Activated CD4-positive, alpha-beta T cell treated with anti-CD3 and anti-CD28 coated beads for 1 hour (primary cell): ENCODE measurements at places on chromosomes 11 and 22.

DNA sequence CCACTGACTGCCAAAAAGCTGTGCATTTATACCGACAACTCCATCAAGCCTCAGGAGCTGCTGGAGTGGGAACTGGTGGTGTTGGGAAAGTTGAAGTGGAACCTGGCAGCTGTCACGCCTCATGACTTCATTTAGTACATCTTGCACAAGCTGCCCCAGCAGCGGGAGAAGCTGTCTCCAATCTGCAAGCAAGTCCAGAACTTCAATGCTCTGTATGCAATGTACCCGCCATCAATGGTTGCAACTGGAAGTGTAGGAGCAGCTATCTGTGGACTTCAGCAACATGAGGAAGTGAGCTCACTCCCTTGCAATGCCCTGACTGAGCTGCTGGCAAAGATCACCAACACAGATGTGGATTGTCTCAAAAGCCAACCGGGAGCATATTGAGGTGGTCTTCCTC lies at the start of gene SLC22A25:
Gene SLC22A25 (minus strand): TSS at position 67 of the 400 bp plus-strand sequence. CDS start 13,947 bp downstream, outside the sequence.
- no peak for DNase-seq

DNA sequence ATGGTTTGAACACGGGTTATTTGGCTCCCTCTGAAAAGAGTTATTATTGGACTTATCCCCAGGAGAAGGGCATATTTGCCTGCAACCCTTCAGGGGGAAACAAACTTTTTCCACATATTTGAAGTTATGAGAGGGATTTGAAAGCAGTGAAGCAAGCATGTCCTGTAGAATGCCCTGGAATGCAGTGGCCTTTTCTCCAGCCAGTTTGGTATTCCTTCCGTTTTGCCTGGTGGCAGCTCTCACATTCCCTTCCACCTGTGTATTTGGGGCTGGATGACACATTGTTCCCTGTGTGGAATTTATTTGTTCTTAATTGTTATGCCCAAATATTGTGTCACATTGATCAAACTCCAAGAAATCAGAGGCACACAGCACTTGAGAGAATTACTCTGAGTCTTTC lies 59.0 kb downstream of the OSBP2 start:
- DNase-seq, result no peak

DNA sequence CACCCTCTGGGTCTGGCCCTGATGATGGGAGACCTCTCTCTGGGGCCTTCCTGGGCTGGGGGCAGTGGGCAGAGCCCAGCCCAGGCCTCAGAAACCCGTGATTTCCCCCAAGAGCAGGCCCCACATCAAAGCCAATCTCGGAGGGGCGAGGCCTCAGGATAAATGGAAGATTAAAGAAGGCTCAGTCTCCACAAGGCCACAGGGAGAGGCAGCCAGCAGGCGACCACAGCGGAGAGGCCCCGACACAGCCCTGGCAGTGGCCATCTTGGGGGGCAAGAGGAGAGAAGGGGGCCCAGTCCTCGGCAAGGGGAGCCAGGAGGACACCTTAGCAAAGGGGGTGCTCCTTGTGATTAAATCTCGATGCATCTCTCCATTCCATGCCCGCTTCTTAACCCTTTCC lies 12.5 kb upstream of the CREB3L1 start:
- no peak for DNase-seq

DNA sequence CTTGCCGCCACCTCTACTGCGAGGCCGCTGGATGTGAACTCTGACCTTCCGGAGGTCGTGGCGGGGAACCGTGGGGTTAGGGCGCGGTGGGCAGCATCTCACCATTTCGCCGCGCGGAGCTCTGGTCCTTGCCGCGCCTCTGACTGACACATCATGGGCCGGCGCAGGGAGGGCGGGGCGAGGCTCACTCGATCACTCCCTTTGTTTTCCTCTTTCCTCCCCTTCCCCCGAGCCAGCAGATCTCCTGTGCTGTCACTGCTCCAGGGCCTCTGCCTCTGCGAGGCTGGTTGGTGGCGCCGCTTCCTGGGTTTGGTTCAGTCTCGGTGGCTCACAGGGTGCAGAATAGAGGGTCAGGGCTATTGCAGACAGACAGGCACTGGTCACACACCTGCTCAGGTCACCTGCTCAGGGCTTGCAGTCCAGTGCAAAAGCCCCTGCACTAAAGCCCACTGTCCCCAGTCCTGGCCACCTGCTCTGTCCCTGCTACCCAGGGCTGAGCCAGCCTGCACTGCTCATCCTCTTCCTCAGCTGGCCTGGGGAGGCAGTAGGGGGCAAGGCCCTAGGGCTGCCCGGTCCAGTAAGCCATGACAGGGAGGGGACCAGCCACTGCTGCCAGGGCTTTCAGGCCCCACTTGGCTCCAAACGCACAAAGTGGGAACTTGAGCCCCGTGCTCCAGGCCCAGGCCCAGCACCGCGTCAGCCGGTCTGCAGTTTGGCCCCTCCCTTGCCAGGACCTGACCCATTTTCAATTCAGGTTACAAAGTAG lies 36.2 kb downstream of the PISD start:
- no peak for DNase-seq

DNA sequence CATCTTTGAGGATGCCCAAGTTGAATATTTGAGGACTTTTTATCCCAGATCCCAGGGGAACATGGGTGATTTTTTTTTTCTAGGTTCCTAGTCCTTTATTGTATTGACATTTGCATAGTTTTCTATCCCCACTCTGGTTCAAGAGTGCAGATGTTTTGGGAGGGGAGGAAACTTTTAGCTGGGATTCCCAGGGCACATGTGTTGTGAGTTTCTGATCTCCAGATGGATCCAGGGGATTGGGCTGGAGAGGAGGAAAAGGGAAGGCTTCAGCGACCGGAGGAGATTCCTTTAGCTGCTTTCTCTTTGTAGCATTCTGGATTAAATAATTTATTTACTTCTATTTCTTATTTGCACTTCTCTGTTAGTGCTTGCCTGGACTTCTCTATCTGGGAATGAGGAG lies 14.7 kb upstream of the SORL1-AS1 start:
- no peak for DNase-seq

DNA sequence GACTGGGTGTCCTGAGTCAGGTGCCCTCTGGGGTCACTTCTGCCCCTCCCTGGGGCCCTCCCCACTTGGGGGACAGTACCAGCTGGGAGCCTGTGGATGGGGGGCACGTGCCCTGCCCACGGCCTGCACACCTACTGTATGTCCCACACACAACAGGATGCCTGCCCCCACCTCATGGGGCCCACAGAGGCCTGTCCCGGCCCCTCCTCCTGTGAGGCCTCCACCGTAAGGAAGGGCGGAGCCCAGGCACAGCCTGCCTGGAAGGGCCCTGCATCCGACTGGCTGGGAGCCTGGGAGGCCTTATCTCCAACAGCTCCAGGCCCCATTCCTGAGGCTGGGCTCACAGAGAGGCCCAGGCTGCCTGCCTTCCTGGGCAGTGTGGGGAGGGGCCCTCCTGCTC lies 47.8 kb downstream of the BRSK2 start:
- DNase-seq, result no peak

DNA sequence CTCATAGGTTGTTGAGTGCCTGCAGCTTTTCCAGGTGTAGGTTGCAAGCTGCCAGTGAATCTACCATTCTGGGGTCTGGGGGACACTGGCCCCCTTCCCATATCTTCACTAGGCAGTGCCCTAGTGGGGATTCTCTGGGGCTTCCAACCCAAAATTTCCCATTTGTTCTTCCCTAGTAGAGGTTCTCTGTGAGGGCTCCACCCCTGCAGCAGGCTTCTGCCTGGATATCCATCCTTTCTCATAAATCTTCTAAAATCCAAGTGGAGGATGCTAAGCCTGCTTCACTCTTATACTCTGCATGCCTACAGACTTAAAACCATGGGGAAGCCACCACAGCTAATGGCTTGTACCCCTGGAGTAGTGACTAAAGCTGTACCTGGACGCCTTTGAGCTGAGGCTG lies 33.4 kb downstream of the ANO3 start:
- DNase-seq, result no peak

DNA sequence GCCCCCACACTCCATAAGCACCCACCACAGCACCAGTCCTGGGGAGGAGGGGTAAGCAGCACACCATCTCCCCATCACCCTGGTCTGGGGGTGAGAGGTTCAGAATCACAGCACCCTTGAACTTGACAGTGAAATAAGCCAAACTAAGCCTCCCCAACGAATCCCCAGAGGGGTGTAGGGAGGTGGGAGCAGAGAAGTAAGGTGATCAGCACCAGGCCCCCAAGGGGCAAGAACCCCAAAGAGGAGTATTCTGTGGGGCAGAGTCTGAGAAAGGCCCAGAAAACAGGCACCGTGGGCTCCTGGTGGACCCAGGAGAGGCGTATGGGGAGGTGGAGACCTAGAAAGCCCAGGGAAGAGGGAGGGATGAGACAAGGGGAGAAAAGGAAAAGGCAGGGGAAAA lies 30.9 kb downstream of the ARAP1 start:
- no peak for DNase-seq

DNA sequence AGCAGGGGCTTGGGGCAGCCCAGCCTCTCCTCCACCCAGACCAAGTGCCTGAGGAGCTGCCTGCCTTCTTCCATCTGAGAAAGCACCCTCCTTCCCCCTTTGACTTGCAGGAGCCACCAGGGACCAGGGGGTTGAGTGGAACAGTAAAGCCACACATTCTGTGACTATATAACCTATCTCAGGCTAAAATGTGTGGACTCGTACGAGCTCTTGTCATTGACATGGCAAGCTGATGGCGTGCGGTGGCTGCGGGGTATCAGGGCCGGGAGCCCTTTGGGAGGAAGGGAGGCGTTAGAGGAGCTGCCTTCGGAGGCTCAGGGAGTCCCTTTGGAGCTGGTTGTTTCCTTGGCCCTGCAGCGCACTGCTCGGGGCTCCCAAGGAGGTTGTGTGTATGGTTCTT lies 84.5 kb downstream of the CEP164 start:
- no peak for DNase-seq

DNA sequence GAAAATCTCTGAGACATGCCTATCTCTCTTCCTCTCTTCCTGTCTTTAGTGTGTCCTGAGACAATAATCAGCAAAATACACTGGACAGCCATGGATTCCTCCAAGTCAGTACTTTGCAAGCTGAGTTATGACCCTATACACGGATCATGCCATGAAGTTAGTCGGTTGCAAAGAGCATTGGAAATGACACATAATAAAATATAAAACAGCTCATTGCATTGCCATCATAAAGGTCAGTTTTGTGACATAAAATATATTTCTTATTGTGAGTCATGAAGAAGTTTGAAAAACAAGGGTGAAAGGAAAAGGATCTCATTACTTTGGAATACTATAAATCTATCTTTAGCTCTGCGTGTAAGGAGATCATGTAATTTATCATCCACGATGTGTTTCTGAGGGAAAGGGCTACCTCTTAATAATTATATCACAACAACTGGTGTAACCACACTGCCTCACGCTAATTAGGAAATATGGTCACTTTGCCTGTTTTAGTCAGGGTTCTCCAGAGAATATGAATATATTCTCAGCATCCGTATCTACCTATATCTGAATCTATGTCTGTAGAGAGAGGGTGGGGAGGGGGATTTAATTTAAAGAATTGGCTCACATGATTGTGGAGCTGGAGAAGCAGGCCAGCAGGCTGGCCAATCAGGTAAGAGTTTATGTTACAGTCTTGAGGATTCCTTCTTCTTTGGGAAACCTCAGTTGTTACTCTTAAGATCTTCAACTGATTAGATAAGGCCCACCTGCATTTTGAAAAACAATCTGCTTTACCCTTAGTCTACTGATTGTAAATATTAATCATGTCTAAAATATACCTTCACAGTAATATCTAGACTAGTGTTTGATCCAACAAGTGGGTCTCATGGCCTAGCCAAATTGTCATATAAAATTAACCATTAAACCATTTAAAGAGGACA lies 198.8 kb downstream of the FAT3 start:
- no peak for DNase-seq
